Cerebellum (tissue), 4 donors: ENCODE measurements at places on chromosomes 5 and 9. TPM values are rescaled to one million over a fixed set of nuclear protein-coding genes. Genes with fewer than 3 reads are reported as not detected.

- peak; percentile 58 for DNase-seq
Observed at GRCh38 chr5:136249678-136250266, 56.8 kb upstream of the SMIM32 start.

- no peak for DNase-seq
Observed at GRCh38 chr9:79776581-79776980, 204.8 kb downstream of the TLE4 start.

- no peak for DNase-seq
Observed at GRCh38 chr5:82512025-82512424, 233.9 kb upstream of the RPS23 start.

- DNase-seq: no peak
Observed at GRCh38 chr5:53913941-53914340, 353.5 kb downstream of the NDUFS4 start.

- DNase-seq: peak; percentile 56
Observed at GRCh38 chr5:160092514-160092913, 26.7 kb downstream of the PWWP2A start.

DNA sequence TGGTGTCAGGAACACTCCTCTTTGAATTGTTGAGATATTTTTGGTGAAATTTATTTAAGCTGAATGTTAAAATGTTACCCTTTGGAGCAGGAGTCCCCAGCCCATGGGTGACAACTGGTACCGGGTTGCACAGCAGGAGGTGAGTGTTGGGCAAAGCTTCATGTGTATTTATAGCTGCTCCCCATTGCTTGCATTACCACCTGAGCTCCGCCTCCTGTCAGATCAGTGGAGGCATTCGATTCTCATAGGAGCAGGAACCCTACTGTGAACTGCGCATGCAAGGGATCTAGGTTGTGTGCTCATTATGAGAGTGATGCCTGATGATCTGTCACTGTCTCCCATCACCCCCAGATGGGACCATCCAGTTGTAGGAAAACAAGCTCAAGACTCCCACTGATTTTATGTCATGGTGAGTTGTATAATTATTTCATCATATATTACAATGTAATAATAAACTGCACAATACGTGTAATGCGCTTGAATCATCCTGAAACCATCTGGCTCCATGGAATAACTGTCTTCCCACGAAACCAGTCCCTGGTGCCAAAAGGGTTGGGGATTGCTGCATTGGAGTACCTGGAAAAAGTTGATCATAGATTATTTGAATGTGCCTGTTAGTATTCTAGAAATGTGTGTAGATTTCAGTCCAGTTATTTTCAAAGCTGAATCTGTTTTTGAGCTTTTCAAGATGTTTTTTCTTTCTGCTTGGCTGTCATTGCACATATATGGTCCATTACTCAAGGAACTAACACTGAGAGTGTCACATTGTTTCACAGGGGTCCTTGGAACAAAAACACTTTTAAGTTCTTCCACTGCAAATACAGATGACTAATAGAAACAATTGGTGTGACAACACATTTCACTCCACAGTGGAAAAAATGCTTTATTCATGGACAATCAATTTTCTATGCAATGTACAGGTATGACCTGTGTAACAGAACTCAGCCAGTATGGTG is 104.6 kb upstream of the TNFAIP8 start:
- DNase-seq: no peak

DNA sequence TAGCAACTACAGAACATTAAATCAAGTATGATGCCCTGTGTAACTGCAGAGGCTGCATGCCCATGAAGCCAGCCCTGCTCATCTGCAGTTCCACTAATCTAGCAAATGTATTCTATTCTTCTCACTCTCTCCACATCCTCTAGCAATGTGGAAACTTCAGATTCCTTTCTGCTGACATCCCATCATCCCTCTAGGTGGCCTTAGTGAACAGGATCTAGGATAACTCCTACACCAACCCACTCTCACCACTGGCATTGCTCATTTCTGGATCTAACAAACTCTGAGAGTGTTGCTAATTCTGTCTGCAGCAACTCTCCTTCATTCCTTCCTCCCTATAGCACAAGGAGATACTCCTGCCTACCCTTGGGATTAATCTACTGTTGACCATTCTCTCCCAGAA is 80.8 kb downstream of the FAM81B start:
- no peak for DNase-seq

Gene SLCO6A1
- total RNA-seq: not detected
